ENCODE measurements at places on chromosomes 5 and 9. TPM values are rescaled to one million over a fixed set of nuclear protein-coding genes. Genes with fewer than 3 reads are reported as not detected.
A peak's percentile ranks its signal among the peaks of the same experiment; 100 is the strongest.

Gene TXNDC8
- total RNA-seq: not detected

Gene DDX41
- total RNA-seq: 39.0 TPM

Gene PCDHA11
- not detected for total RNA-seq

DNA sequence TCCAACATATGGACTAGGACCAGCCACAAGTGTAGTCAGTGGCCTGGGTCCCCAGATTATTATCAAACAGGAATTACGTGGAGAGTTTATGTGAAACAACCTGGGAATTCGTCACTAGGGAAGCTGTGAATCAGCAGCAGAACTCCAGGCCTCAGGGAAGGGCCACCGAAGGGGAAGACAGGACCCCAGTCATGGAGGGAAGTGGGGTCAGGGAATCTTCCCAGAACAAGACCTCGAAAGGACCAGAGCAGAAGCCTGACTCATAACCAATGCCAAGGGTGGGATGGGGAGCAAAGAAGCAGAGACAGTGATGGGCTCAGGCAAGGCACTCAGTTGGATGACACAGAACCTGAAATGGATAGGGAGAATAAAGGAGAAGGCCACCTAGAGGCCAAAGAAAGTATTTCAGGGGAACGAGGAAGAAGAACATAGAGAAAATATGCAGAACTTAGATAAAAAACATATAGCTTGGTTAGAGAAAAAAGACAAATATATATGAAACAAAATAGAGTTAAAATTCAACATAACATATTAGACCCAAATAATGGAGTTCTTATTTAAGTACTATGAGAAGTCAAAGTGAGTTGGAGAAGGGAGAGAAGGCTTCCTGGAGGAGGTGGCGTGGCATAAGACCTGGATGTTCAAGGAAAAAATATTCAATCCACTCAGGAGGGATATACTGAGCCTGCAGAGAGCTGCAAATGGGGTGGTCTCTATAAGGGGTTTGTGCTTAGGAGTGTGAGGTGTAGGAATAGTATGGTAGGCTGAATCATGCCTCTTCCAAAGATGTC, 66.7 kb upstream of the CAST start:
- no peak for DNase-seq

- DNase-seq: no peak
These were observed 3.9 kb downstream of the EXOC3 start for GRCh38 chr5:446883-447263.

DNA sequence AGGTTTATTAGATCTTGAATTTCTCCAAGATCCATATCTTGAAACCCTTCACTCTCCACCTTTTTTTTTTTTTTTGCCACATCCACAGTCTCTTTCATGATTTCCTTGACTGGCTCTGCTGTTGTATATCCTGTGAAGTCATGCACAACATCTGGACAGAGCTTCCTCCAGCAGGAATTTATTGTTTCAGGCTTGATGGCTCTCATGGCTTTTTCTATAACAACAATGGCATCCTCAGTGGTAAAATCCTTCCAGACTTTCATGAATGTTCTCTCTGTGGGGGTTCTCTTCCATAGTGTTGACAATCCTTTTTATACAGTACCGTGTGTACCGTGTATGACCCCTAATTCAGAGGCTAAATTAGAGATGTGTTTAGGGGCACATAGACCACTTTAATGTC, 24.0 kb downstream of the RANBP17 start:
- DNase-seq: no peak

- DNase-seq: no peak
These were observed 10.7 kb downstream of the ABO start for GRCh38 chr9:133264235-133264764.

- no peak for DNase-seq
These were observed 20.8 kb downstream of the DCANP1 start for GRCh38 chr5:135426102-135427082.

DNA sequence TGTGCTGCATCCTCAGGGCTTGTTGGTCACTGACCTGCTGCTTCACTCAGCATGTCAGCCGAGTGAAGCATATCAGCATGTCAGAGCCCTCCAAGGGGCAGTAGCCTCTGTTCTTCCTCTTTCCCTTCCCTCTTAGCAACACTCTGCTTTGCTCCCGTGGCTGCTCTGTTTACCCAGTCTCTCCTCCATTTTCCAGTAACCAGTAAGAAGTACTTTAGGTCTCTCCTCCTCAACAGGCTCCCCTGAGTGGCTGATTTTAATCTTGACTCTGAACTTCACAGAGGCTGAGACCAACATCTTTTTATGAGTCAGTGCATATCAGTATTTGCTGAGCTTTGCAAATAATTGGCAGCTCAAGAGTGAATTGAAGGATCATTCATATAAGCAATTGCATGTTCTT, 18.6 kb upstream of the ADRB2 start:
- no peak for DNase-seq

DNA sequence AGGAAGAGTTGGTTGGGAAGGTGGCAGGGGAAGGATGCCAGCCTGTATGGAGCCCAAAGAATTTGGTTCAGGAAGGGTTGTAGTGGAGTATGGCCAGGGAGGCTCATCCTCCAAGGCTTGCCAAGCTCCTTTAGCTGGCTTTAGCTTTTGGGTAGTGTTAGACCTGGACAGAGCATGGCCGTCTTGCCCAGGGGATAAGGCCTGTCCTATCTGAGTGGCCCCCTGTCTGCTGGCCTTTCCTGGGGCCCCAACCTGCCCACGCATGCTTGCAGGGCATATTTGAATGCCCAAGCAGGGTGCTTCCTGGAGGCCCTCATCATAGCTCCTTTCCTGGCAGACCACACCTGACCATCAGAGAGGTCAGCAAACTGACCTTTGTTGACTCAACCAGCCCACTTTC, 227.7 kb downstream of the CDH12 start:
- DNase-seq: no peak

DNA sequence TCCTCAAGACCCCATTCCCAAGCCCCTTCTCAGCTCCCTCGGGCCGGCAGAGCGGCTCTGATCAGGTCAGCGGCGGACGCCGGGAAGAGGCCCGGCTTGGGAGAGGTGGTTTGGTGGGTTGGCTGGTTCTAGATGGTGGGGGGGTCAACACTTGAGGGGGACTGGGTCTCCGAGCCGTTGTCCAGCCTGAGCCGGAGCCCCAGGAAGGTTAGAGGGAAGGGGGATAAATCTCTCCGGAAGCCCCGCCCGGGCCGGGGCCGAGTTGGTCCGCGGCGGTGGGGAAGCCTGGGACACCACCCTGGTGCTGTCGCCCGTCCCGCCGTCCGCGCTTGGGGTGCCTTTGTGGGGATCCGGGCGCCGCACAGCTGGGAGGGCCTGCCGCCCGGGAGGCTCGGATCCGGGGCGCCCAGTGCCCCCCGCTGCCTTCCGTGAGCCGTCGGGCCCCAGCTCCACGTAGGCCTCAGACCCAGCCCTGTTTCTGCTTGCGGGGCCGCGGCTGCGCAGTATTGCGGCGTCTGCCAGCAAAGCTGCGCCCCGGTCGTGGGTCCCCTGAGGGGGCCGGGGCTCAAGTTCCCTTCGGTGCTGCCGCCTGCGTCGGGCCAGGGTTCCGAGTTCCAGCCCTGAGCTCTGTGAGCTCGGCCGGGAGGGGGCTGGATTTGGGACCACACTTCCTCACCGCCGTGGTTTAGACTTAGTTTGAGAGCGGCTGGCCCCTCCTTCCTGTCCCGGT, 542 bp upstream of the TRIM52 start:
- peak; percentile 71 for DNase-seq

GRCh38 chr5:42490831-42491230, 67.6 kb downstream of the GHR start:
- DNase-seq: no peak

GRCh38 chr9:11992866-11993265, 700.3 kb upstream of the TYRP1 start:
- DNase-seq: no peak

GRCh38 chr9:132578367-132578932, 4.0 kb upstream of the BARHL1 start:
- DNase-seq: no peak

DNA sequence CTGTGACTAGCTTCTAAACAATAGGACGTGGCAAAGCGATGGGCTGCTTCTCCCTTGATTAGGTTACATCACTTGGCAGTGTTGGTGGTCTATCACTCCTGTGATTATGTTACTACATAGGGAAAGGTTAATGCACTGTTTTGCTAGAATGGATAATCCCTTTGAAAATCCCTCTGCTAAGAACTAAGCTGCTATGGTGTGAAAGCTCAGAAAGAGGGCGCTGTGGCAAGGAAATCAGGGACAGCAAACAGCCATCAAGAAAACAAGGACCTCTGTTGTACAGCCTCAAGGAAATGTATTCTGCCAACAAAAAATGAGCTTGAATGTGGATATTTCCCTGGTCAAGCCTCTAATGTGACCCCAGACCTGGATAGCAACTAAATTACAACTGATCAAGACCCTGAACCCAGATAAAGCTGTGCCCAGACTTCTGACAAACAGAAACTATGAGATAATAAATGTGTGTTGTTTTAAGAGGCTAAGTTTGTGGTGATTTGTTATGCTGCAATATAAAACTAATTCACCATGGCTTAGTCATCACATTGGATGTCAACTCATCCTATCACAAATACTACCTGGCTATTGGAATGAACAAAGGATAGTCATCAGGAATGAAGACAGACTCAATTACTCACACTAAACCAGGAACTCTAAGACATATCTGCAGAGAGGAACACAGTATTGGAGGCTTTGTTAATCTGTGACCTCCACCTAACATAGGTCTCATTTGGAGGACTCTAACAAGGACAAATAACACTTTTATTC, 1215.9 kb downstream of the EFNA5 start:
- DNase-seq: no peak

- no peak for DNase-seq
These were observed 75.1 kb upstream of the ATG10 start for GRCh38 chr5:81896764-81897163.

DNA sequence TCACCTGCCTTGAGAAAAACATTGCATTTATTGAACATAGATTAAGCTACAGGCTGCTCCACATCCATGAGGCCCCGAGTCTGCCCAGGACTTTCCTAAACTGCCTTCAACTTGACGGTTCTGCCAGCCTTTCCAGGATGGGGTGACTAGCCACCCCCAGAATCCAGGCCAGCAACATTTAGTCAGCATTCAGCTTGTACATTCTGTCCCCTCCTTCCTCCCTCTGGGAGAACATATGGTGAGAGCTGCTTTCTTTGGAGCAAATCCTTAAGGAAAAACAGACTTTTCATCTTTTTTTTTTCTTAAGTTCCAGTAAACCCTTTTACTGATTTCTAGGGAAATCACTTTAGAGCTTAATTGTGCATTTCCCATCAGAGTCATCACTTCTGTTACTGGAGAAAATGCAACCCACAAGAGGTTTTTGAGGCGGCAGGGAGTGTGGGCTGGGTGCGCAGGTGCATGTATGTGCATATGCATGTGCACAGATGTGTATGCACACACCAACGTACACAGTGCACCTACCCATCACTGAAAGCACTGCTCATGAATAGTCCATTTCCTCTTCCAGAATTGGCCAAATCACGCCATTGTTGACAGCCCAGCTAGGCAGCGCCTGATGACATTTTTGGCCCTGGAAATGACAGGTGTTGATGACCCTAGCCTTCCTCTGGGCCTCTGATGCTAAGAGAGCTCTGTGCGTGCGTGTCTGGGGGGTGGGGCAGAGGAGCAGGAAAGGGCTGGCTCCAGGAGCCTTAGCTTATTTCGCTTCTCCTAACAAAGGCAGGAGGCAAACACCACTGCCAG, 145.6 kb downstream of the HSD17B3 start:
- DNase-seq: no peak

DNA sequence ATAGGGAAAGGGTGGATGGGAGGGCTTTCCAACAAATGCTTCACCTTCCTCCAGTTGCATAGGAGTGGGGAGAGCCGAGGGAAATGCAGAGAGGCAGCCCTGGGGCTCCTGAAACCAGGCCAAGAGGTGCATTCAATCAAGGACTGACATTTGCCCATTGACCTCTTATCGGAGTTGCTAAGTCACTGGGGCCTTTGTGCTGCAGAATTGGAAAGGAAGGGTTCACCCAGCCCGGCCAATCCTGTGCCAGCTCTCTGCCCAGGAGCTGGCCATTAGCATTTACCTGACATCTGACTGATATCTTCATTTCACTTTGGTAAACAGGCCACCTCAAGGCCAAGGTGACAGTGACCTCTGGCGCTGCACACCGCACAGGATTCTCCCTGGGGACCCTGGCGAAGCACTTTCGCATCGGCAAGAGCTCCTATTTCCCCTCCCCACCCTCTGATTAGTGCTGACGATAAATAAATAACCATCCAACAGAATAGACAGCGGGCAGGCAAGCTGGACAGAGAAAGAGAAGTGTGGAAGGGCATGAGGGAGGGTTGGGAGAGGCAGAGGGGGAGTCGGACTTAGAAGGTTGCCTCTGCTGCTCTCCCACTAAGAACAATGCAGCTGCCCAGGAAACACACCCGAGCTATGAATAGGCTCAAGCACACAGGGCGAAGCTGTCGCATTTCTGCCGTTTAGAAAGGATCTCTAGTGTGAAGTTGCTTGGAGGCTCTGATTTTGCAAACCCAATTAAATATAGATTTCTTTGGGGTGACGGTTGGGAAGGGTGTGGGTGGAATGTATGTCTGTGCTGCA, 57.0 kb upstream of the BOD1 start:
- no peak for DNase-seq

DNA sequence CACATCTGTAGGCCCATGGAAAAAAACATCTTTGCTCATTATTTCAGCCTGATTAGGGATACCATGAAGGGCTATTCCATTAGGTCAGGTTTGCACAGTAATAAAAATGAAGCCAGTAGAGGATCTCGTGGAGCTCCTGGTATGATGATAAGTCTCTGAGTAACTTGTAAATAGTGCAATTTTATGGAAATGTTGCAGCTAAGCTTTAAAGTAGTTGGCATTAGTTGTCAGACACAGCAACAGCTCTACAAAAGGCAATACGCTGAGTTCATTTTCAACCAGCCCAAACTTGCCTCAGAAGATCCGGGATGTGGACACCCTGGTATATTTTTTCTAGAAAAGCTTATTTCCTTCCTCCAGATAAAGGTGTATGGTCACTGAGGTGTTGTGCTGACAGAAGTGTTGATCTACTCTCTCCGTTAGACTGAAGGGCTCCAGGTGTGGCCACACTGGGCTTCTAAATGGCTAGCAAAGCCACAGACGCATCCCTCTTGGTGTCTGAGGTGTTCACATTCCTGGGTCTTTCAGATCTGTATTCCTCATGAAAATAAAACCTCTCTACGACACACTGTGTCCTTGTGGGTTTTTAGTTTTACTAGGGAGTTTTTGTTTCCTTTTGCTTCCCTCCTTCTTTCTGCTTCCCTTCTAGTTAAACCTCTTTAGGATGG, 141.6 kb downstream of the GHR start:
- DNase-seq: no peak

DNA sequence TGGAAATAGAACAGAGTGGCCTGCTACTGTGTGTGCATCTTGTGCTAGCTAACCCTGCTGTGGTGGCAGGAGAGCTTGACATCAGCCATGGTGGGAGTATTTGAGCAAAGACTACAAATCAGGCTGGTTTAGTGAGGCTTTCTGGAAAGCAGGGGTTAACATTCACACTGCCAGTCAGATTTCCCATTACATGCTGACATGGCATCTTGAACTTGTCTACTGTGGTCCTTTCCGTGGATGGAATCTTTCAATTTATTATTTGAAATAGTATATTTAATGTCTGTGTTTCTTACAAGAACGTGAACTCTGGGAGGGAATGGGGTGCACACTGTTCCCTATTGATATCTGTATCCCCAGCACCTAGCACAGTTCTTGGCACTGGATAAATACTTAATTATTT, 60.8 kb downstream of the GCNT4 start:
- no peak for DNase-seq
